Fibroblast of skin of left quadriceps (primary cell): ENCODE measurements at places on chromosomes 12 and 14.

GRCh38 chr12:71555191-71555590 is 108.5 kb downstream of the ZFC3H1 start:
- no peak for DNase-seq

- DNase-seq, result no peak
Observed at GRCh38 chr14:87758876-87759275, 234.1 kb downstream of the GALC start.

- DNase-seq, result no peak
Observed at GRCh38 chr14:105517096-105517495, 9.3 kb upstream of the TMEM121 start.

GRCh38 chr12:92130999-92131398 is 14.6 kb downstream of the BTG1 start:
- no peak for DNase-seq

DNA sequence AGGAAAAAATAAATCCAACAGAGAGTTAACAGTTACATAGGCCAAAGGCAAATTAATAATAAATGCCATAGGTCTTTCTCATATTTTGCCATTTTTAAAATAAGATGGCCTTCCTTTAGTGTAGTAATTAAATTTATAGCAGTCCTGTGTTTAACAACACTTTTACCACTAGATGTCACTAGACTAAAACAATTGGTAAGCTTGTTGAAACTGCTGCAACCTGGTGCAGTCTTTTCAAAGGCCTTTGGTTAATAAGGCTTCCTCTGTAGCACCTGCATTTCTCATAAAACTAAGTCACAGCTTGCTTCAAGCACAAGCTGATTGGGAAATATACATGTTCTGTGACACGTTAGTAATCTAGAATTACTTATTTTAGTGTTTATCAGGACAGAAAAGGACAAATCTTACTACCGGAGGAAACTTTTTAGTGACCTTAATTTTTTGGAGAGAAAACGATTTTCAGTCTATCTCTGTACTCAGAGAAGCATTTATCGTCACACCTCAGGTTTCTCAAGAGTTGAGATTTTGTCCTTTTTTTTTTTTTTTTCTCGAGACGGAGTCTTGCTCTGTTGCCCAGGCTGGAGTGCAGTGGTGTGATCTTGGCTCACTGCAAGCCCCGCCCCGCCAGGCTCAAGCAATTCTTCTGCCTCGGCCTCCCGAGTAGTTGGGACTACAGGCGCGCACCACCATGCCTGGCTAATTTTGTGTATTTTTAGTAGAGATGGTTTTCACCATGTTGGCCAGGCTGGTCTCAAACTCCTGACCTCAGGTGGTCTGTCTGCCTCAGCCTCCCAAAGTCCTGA is 20.0 kb downstream of the BORCS5 start:
- DNase-seq, result peak; percentile 65

DNA sequence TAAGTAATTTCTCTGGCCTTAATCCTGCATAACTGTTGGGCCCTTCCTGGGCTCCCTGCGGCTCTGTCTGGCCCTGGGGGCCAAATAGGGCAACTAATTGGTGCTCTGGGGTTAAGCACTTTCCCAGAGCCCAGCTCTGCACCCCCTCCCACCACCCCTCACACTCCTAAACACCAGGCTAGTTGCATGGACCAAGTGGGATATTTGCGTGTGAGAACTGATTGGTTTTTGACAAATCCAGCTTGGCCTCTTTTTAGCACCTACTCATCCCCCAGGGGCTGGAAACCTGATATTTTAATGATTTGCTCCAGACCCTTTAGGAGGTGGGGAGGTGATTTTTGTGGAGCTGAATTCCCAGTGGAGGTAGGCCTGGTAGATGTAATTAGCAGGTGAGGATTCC is 91.9 kb downstream of the DICER1 start:
- DNase-seq, result no peak

DNA sequence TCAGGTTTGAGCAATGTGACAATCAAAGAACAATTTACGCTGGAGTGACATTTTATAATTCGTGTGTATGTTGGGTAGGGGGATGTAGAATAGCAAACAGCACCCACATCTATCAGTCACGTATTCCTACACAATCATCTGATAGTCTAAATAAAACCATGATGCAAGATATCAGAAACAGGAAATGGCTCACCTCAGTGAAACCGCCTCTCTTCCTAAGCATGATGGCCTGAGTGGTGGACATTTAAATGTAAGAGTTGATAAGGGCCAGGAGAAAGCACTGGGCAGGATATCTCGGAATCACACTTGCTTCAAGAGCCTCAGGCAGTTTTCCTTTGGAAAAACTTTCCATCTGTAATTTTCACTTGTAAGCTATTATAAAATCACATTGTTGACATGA is 128.2 kb downstream of the GRIP1 start:
- DNase-seq, result no peak

- DNase-seq, result no peak
Observed at GRCh38 chr12:10027721-10028120, 2.8 kb upstream of the CLEC9A start.

- DNase-seq, result no peak
Observed at GRCh38 chr12:129641926-129642325, 261.9 kb downstream of the TMEM132D start.

GRCh38 chr12:94749890-94750289 is 99.5 kb upstream of the TMCC3 start:
- no peak for DNase-seq

GRCh38 chr12:1851151-1851701 is 30.9 kb downstream of the LRTM2 start:
- DNase-seq, result peak; percentile 87

GRCh38 chr14:31265701-31266398 is 58.3 kb upstream of the HECTD1 start:
- no peak for DNase-seq
